ENCODE measurements at places on chromosomes 11 and 22. TPM values are rescaled to one million over a fixed set of nuclear protein-coding genes. Genes with fewer than 3 reads are reported as not detected.

GRCh38 chr11:1479006-1479677, 7.4 kb downstream of the MOB2 start:
- DNase-seq, result no peak

- DNase-seq, result no peak
These were observed 40.9 kb downstream of the EXT2 start for GRCh38 chr11:44136176-44136945.

- DNase-seq, result no peak
These were observed 469 bp upstream of the OSBP2 start for GRCh38 chr22:30694171-30694639.

- DNase-seq, result no peak
These were observed 15.4 kb downstream of the ART5 start for GRCh38 chr11:3626250-3626960.

- DNase-seq, result no peak
These were observed 1.7 kb downstream of the PHF21A start for GRCh38 chr11:46119352-46120216.

Gene FZD4
- polyA plus RNA-seq, result 5.9 TPM

All from thymus (tissue), 14 donors.